ENCODE measurements at places on chromosomes 2 and 18.

- H3K4me3 ChIP-seq: no peak overlapping the region
- H3K4me1 ChIP-seq: no peaks in the 10 kb centered on the region
- no peak overlapping the region for H3K27ac ChIP-seq
- DNase-seq: no peak
- H3K27me3 ChIP-seq: peaks cover 8% of the 10 kb centered on the region
Observed at GRCh38 chr2:57450170-57450569, 596.4 kb upstream of the VRK2 start.

DNA sequence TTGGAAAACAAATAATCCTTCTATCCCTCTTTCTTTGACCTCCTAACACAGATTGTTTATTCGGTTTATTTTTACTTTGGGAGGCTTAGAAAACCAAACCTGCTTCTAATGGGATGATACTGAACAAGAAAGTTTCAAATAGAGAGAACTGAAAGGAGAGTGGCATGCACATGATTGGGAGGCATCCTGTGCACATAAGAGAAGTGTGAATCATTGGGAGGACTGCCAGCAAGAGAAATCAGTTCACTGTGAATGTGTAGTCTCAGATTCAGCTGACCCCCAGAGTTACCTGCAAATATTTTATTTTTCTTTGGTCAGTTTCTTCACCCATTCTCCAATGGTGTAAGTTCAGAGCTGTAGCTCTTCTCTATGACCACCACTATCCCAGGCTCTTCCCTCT lies 1363.2 kb upstream of the ACVR2A start:
- DNase-seq: no peak
- H3K4me1 ChIP-seq: no peaks in the 10 kb centered on the region
- no peaks in the 10 kb centered on the region for H3K36me3 ChIP-seq
- no peak overlapping the region for H3K27ac ChIP-seq

- no peaks in the 10 kb centered on the region for H3K4me1 ChIP-seq
- no peaks in the 10 kb centered on the region for H3K27me3 ChIP-seq
- H3K36me3 ChIP-seq: no peaks in the 10 kb centered on the region
- no peak overlapping the region for H3K27ac ChIP-seq
- no peak overlapping the region for H3K4me3 ChIP-seq
Observed at GRCh38 chr2:70328921-70329561, 27.2 kb upstream of the FAM136A start.

DNA sequence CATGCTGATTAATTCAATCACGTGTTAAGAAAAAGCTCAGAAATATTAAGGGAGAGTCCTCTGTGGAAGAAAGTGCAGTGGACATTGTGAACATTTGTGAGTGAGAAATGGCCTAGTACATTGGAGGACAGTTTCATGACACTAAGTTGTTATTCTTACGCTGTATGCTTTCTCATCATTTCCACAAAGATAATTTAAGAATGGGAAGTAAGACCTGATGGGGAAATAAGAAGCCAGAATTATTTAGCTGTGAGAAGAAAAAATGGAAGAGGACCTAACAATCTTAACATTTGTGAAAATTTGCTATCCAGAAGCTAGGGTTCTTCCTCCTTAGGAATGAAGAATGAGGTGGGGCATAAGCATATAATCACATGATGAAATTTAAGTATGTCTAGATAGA lies 15.2 kb upstream of the RAPH1 start:
- no peak overlapping the region for H3K27ac ChIP-seq
- no peaks in the 10 kb centered on the region for H3K4me1 ChIP-seq
- no peaks in the 10 kb centered on the region for H3K27me3 ChIP-seq
- H3K36me3 ChIP-seq: no peaks in the 10 kb centered on the region
- H3K4me3 ChIP-seq: no peak overlapping the region

DNA sequence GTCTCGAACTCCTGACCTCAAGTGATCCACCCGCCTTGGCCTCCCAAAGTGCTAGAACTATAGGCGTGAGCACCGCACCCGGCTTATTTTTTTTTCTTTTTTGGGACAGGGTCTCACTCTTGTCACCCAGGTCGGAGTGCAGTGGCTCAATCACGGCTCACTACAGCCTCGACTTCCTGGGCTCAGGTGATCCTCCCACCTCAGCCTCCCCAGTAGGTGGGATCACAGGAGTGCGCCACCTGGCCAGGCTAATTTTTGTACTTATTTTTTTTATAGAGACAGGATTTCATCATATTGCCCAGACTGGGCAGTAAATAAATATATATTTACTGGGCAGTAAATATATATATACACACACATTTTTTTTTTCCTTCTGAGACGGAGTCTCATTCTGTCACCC lies 2.6 kb downstream of the ATP5F1A start:
- no peak overlapping the region for H3K27ac ChIP-seq
- peaks cover 18% of the 10 kb centered on the region for H3K4me1 ChIP-seq
- H3K36me3 ChIP-seq: peaks cover 18% of the 10 kb centered on the region
- no peak for DNase-seq
- no peak overlapping the region for H3K4me3 ChIP-seq

DNA sequence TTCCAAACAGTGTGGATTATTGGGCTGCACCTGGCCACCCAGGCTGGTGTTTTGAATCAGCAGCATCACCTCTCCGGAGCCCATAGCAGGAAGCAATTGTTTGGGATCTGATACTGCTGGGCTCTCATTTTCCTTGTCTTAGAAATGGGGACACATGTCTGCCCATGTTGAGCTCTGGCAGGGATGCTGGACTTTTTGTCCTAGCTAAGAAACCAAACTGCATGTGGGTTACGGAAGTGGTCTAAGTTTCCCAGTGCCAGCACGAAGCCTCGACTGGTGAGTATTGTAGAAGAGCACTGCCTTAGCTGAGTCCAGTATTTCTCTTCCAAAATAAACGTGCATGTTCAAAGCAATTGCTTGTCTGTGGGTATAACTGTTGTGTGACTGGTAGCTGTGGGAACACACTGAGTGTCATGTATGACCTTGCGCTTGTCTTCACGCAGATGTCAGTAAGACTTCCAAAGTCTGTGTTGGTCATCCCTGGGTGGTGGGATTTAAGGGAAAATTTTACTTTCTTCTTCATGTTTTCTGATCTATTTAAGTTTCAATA lies 43.6 kb downstream of the SH3RF3 start:
- no peaks in the 10 kb centered on the region for H3K36me3 ChIP-seq
- no peak overlapping the region for H3K27ac ChIP-seq
- peaks cover 5% of the 10 kb centered on the region for H3K27me3 ChIP-seq
- no peak for DNase-seq
- H3K4me3 ChIP-seq: no peak overlapping the region

GRCh38 chr2:48734576-48735303 lies 20.8 kb downstream of the LHCGR start:
- H3K4me3 ChIP-seq: no peak overlapping the region
- H3K36me3 ChIP-seq: no peaks in the 10 kb centered on the region
- H3K4me1 ChIP-seq: peaks cover 15% of the 10 kb centered on the region
- no peak for DNase-seq
- no peaks in the 10 kb centered on the region for H3K27me3 ChIP-seq
- H3K27ac ChIP-seq: no peak overlapping the region
